Astrocyte (in vitro differentiated cells and primary cell): ENCODE measurements at places on chromosomes 6 and 20. TPM values are rescaled to one million over a fixed set of nuclear protein-coding genes. Genes with fewer than 3 reads are reported as not detected.

SLC22A7 gene
- not detected in 2 replicates for total RNA-seq

GRCh38 chr6:127263481-127263880, 3.2 kb upstream of the RNF146 start:
- peaks cover 4% of the 10 kb centered on the region for H3K4me1 ChIP-seq
- no peak overlapping the region for H3K4me3 ChIP-seq
- no peaks in the 10 kb centered on the region for H3K36me3 ChIP-seq
- no peak for DNase-seq
- H3K27ac ChIP-seq = no peak overlapping the region
- H3K27me3 ChIP-seq = no peaks in the 10 kb centered on the region

DNA sequence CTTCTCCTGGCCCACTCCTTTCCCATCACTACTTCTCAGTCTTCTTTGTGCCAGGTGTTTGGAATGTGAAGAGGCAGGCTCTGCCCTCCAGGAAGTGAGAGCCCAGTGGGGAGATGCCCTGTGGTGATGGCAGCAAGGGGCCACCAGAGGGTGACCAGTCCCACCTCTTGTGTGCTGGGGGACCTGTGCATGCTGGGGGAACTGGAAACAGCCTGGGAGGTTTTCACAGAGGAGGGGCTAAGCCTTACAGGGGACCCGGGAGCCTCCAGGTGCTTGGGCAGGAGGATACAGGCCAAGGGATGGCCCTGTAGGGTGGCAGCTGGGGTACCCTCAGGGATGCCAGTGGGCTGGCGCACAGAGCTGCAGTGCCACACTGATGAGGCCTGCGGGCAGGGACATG, 72.3 kb downstream of the RAMACL start:
- no peak overlapping the region for H3K27ac ChIP-seq
- no peaks in the 10 kb centered on the region for H3K27me3 ChIP-seq
- DNase-seq = no peak
- peaks cover 21% of the 10 kb centered on the region for H3K4me1 ChIP-seq

GRCh38 chr20:41669708-41670263, 51.6 kb upstream of the CHD6 start:
- no peak for DNase-seq
- no peaks in the 10 kb centered on the region for H3K36me3 ChIP-seq
- H3K4me3 ChIP-seq = no peak overlapping the region
- no peak overlapping the region for H3K27ac ChIP-seq
- no peaks in the 10 kb centered on the region for H3K4me1 ChIP-seq

ID1 gene
- 73.7 and 76.7 TPM in 2 replicates for total RNA-seq

TMEM242 gene
- 9.0 and 9.7 TPM in 2 replicates for total RNA-seq

DNA sequence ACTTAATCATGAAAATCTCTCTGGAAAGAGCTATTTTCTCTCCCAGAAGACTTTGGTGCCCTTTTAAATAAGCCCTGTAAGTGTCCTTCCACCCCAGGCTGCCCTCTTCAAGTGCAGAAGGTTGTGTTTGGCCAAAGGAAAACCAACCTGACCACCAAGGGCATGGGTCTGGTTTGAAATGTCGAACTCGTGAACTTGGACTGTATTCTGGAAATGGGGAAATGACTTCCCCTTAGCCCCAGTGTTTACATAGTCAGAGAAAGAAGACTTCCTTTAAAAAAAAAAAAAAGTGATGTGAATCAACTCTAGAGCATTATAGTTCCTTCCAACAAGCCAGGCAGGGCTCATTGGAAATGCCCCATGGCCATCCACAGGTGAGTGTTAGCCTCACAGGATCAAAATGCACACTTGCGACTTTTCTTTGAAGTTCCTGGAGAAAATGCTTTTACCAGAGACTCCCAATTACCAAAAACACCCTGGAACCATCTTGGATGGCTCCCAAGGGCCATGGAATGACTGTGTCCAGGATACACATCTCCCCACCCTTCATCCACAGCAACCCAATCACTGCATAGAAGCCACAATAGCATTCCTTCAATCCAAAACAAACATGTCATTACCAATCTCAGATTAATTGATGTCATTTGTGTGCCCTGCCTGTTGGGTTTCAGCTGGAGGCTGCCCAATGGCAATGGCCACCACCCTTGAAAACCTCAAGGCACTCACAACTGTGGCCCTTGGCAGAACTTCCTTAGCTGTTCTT, 133.8 kb downstream of the CLIC5 start:
- no peaks in the 10 kb centered on the region for H3K36me3 ChIP-seq
- no peaks in the 10 kb centered on the region for H3K4me1 ChIP-seq
- H3K27me3 ChIP-seq = peaks cover 15% of the 10 kb centered on the region
- no peak for DNase-seq

GRCh38 chr6:55399351-55399750, 72.1 kb downstream of the GFRAL start:
- no peak for DNase-seq
- H3K4me1 ChIP-seq = no peaks in the 10 kb centered on the region
- H3K36me3 ChIP-seq = no peaks in the 10 kb centered on the region
- no peak overlapping the region for H3K4me3 ChIP-seq

SPEF1 gene
- total RNA-seq = 0.45 and 1.2 TPM in 2 replicates

DNA sequence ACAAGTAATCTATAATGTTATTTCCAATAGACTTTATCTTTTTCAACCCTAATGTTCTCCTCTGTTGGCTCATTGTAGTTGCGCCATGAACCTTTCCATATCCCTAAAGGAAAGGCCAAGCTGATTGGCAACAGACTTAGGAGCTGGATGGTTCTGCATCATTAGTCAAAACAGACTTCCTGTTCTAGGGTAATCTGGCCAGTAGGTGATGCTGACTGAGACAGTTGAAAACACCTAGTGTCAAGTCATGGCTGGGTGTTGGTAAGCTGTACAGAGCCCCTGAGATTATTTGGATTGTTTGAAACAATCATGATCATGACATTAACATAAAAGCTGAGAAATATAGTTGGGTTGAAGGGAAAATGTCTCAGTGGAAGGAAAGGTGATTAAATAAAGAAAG, 231.4 kb downstream of the PHACTR1 start:
- DNase-seq = no peak
- peaks cover 2% of the 10 kb centered on the region for H3K27me3 ChIP-seq
- H3K27ac ChIP-seq = no peak overlapping the region
- no peaks in the 10 kb centered on the region for H3K36me3 ChIP-seq
- H3K4me1 ChIP-seq = no peaks in the 10 kb centered on the region
